Aorta (tissue), 5 donors: ENCODE measurements at places on chromosomes 4 and X. TPM values are rescaled to one million over a fixed set of nuclear protein-coding genes. Genes with fewer than 3 reads are reported as not detected.
A peak's percentile ranks its signal among the peaks of the same experiment; 100 is the strongest.

DNA sequence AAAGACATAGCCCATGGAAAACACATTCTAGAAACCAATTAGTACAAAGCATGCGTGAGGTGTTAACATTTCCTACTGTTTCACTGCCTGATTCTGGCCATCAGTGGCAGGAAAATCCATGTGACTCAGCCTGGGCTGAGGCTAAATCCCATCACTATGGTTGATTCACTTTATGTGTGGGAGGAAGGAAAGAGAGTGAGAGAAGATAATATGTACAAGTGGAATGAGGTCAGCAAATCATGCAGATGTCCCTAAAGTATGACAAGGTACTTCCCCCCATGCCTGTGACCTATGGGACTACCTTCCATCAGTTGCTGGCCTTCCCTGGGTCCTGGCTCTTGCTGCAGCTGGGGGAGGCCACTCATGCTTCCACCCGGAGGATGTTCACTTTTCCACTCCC lies 64.2 kb upstream of the MAP3K15 start:
- H3K36me3 ChIP-seq, result no peaks in the 10 kb centered on the region
- no peak overlapping the region for H3K27ac ChIP-seq
- no peaks in the 10 kb centered on the region for H3K27me3 ChIP-seq
- no peak for DNase-seq

DNA sequence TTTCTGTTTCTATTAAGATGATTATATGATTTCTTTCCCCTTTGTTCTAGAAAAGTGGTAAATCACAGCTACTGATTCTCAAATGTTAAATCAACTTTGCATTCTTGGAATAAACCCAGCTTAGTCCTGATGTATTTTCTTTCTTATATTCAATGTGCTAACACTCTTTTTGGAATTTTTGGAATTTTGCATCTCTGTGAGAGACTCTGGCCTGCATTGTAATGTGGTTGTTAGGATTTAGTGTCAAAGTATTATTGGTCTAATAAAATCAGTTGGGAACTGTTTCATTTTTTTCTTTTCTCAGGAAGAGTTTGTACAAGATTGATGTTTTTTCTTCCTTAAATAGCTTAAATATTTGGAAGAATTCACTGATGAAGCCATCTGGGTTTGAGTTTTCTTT lies 109.6 kb downstream of the KIT start:
- H3K36me3 ChIP-seq, result no peaks in the 10 kb centered on the region
- no peak overlapping the region for H3K27ac ChIP-seq
- DNase-seq, result no peak
- H3K4me1 ChIP-seq, result no peaks in the 10 kb centered on the region
- H3K4me3 ChIP-seq, result no peak overlapping the region

Gene ZNF732
- 0.45 TPM for total RNA-seq

GRCh38 chrX:30589146-30589888 lies 11.8 kb upstream of the TASL start:
- H3K4me1 ChIP-seq, result no peaks in the 10 kb centered on the region
- no peak overlapping the region for H3K4me3 ChIP-seq
- no peak for DNase-seq
- no peaks in the 10 kb centered on the region for H3K27me3 ChIP-seq

- H3K36me3 ChIP-seq, result no peaks in the 10 kb centered on the region
- H3K27me3 ChIP-seq, result no peaks in the 10 kb centered on the region
- H3K4me1 ChIP-seq, result no peaks in the 10 kb centered on the region
- DNase-seq, result no peak
- no peak overlapping the region for H3K4me3 ChIP-seq
These were observed 50.1 kb downstream of the STARD8 start for GRCh38 chrX:68697465-68698125.

DNA sequence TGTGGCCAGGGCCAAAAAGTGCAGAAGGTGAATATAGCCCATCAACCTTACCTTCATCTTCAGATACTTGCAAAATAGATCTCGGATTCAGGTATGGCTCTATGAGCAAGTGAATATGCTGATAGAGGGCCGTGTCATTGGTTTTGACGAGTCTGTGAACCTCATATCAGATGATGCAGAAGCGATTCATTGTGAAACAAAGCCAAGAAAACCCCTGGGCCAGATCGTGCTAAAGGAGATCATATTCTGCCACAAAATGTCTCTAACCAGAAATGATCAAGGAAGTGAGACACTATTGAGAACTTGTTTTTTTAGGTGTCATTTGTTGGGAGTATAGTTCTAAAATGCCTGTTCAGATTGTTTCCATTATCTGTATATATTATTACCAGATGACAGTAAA lies 48.3 kb downstream of the PDK3 start:
- no peaks in the 10 kb centered on the region for H3K27me3 ChIP-seq
- H3K36me3 ChIP-seq, result peaks cover 3% of the 10 kb centered on the region
- no peak overlapping the region for H3K4me3 ChIP-seq
- H3K27ac ChIP-seq, result no peak overlapping the region
- no peaks in the 10 kb centered on the region for H3K4me1 ChIP-seq
- DNase-seq, result no peak

DNA sequence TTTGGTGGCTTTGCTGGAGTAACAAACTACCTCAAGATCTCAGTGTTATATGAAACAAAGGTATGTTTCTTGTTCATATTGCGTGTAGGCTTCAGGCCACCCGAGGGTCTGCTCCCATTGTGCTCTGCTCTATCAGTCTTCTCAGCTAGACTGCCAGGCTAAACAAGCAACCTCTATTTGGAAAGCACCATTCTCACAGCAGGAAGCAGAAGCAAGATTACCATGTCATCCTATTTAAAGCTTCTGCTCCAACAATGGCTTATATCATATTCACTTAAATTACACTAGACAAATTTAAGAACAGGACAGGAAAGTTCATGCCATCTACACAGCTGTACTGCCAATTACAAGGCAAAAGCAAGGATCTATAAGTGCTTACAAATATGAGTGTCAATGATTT lies 385.8 kb downstream of the PPARGC1A start:
- no peak overlapping the region for H3K4me3 ChIP-seq
- no peak overlapping the region for H3K27ac ChIP-seq
- H3K27me3 ChIP-seq, result no peaks in the 10 kb centered on the region
- no peak for DNase-seq
- H3K36me3 ChIP-seq, result no peaks in the 10 kb centered on the region
- H3K4me1 ChIP-seq, result peaks cover 2% of the 10 kb centered on the region

GRCh38 chr4:123406872-123407271 lies 10.3 kb downstream of the SPRY1 start:
- peaks cover 10% of the 10 kb centered on the region for H3K36me3 ChIP-seq
- H3K27me3 ChIP-seq, result no peaks in the 10 kb centered on the region
- H3K4me1 ChIP-seq, result peaks cover 5% of the 10 kb centered on the region
- H3K4me3 ChIP-seq, result no peak overlapping the region
- no peak overlapping the region for H3K27ac ChIP-seq

DNA sequence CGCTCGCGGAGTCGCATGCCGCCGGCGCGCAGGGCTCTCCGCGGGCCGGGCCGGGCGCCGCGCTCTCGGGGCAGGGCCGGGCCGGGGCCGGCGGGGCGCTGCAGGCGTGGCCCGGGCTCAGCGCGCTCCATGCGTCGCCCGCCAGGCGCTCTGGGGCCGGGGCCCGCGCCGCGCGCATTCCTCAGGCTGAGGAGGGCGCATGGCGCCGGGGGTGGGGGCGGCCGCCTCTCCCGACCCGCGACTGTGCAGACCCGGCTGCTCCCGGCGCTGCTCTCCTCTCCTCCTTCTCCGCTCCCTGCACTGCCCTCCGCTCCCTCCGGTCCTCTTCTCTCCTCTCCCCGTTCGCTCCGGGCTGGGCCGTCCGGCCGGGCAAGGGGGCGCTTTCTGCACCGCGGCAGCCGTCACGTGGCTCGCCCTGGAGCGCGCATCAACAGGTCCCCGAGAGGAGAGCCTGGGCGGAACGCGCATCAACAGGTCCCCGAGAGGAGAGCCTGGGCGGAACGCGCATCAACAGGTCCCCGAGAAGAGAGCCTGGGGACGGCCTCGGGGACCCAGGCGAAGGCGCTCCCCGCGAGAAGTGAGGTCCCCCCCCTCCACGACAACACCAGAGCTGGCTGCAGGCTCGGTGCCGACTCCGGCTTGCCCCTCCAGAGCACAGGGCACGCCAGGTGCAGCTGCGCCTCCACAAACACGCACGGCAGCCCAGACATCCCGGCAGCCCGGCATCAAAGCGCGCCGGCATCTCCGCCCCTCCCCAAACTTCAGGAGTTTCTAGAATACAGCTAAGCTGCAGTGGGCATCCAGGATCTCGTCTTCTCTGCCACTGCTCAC lies 12.9 kb downstream of the PPP2R3B start:
- H3K4me3 ChIP-seq, result no peak overlapping the region
- no peaks in the 10 kb centered on the region for H3K36me3 ChIP-seq
- H3K27ac ChIP-seq, result no peak overlapping the region
- no peaks in the 10 kb centered on the region for H3K27me3 ChIP-seq
- DNase-seq, result no peak

- DNase-seq, result no peak
- H3K27me3 ChIP-seq, result no peaks in the 10 kb centered on the region
- H3K4me3 ChIP-seq, result no peak overlapping the region
- H3K4me1 ChIP-seq, result peaks cover 2% of the 10 kb centered on the region
- no peaks in the 10 kb centered on the region for H3K36me3 ChIP-seq
These were observed 8.2 kb downstream of the MED14 start for GRCh38 chrX:40727093-40727492.

Gene NEUROG2
- total RNA-seq, result not detected

Gene GPRIN3
- 9.8 TPM for total RNA-seq

Gene MAGEA9B
- not detected for total RNA-seq

Gene AFF2
- 2.7 TPM for total RNA-seq

- H3K36me3 ChIP-seq, result no peaks in the 10 kb centered on the region
- no peak for DNase-seq
- H3K4me1 ChIP-seq, result no peaks in the 10 kb centered on the region
- no peaks in the 10 kb centered on the region for H3K27me3 ChIP-seq
- H3K4me3 ChIP-seq, result no peak overlapping the region
These were observed 81.1 kb downstream of the HADH start for GRCh38 chr4:108070775-108071174.

DNA sequence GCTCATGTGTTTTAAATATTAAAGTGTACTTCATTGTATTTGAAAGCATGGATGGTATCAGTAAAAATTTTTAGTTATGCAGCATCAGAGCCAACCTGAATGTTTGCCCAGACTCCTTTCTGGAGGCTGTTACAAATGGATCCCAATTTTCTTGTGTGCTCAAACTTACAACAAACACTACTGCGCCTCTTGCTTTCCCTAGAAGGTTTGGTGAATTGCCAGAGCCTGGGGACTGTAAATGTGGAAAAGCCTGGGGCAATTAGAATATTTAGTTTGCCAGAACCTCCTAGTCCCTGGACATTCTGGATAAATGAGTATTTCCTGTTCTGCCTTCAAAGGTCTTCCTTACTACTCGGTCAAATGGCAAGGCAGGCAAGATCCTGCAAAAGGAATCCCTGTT lies 4.8 kb downstream of the CAPN6 start:
- DNase-seq, result no peak
- no peaks in the 10 kb centered on the region for H3K36me3 ChIP-seq
- no peaks in the 10 kb centered on the region for H3K27me3 ChIP-seq
- no peak overlapping the region for H3K27ac ChIP-seq
- no peaks in the 10 kb centered on the region for H3K4me1 ChIP-seq

GRCh38 chrX:133215747-133216146 lies 2.4 kb downstream of the TFDP3 start:
- no peaks in the 10 kb centered on the region for H3K27me3 ChIP-seq
- DNase-seq, result no peak
- no peak overlapping the region for H3K4me3 ChIP-seq
- no peak overlapping the region for H3K27ac ChIP-seq

DNA sequence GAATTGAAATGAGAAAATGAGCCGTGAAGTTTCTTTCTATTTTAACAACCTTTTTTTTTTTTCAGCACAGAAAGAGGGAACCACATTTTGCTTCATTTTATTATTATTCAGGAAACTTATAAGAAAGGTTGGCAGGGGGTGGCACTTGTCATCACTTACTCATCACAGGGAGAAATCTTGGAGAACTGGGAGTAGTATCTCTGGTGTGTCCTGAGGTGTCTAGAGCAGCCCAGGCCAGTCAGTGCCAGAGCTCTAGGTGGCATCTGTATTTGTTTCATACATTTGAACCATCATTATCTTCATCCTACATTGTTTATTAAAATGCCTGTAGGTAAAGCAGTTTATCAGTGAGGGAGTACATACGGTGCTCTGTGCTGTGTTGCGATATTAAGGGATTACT lies 43.8 kb upstream of the ARHGAP24 start:
- H3K36me3 ChIP-seq, result no peaks in the 10 kb centered on the region
- H3K27ac ChIP-seq, result no peak overlapping the region
- no peaks in the 10 kb centered on the region for H3K4me1 ChIP-seq
- H3K27me3 ChIP-seq, result no peaks in the 10 kb centered on the region

Gene RS1
- not detected for total RNA-seq

DNA sequence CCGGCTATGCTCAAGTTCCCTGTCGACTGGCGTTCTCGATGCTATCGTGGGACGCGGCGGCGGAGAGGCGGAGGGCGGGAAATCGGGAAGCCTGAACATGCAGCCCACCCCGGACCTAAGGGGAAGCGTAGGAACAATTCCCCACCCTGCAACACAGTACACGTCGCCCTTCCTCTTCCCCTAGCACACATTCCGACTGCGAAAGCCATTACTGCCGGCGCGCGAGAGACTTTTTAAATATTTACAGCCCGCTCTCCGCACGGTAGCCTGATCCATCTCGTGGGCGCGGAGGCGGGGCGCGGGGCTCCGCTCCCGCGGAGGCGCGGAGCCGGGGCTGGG lies 48.1 kb upstream of the BCOR start:
- no peak overlapping the region for H3K4me3 ChIP-seq
- H3K4me1 ChIP-seq, result no peaks in the 10 kb centered on the region

GRCh38 chr4:153467897-153468262 lies 1.7 kb downstream of the TMEM131L start:
- peak overlapping the region; percentile 16 for H3K4me3 ChIP-seq
- no peaks in the 10 kb centered on the region for H3K27me3 ChIP-seq
- no peak overlapping the region for H3K27ac ChIP-seq
- H3K4me1 ChIP-seq, result no peaks in the 10 kb centered on the region

Gene LEF1
- 19.1 TPM for total RNA-seq

DNA sequence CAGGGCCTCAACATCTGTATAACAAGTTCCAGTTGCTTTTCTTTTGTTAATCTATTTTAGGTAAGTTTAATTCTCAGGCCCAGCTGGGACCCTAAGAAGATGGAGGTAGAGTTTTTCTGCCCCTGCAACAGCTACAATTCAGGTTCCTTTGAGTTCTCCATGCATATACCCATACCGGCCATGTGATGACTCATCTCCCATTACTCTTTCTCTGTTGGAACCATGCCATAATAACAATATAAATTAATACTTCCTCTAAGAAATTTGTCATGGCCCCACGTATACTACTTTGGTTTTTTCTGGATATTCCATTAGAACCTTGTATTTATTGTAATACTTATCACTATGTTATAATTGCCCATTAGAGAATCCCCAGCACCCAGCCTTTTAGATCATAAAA lies 1.3 kb upstream of the INTU start:
- H3K27me3 ChIP-seq, result no peaks in the 10 kb centered on the region
- H3K4me1 ChIP-seq, result no peaks in the 10 kb centered on the region
- H3K27ac ChIP-seq, result no peak overlapping the region
- no peak overlapping the region for H3K4me3 ChIP-seq
- H3K36me3 ChIP-seq, result no peaks in the 10 kb centered on the region
